Activated T-cell treated with anti-CD3 and anti-CD28 coated beads for 48 hours (primary cell): ENCODE measurements at places on chromosomes 13 and 19.
A peak's percentile ranks its signal among the peaks of the same experiment; 100 is the strongest.

GRCh38 chr19:19305696-19306095 lies 14.6 kb downstream of the SUGP1 start:
- no peak for DNase-seq

DNA sequence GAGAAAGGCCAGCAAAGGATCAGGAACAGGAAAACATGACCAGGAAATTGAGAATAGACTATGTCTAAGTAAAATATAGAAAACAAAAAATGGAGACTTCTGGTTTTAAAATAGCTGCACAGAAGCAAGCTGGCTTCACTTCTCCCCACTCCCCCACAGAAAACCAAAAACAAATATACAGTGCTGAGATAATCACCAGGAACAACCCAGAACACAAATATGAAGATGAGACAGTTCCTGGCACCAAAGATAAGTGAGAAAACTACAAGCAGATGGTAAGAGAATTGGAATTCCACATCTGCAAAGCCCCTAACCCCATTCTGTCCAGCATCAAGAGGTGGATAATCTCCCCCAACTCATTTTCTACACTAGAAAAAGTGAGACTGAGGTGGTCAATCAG lies 397.7 kb downstream of the SUCLA2 start:
- DNase-seq, result no peak

DNA sequence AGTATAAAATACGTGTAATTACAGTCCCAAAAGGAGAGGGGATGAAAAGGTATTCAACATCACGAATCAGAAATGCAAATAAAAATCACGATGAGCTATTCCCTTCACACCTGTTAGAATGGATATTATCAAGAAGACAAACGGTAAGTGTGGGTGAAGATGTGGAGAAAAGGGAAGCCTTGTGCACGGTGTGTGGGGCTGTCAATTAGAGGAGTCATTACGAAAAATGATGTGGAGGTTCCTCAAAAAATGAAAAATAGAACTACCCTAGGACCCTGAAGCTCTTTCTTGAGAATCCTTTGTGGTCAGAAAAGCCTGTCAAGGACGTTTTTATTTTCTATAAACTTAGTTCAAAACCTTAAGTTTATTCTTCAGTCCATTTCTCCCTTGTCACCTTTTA lies 19.4 kb downstream of the NLRP11 start:
- no peak for DNase-seq

GRCh38 chr19:11092181-11092538 lies 2.9 kb downstream of the LDLR start:
- DNase-seq, result no peak

- DNase-seq, result peak; percentile 33
These were observed 23.1 kb downstream of the SIGLEC5 start for GRCh38 chr19:51607077-51607476.

DNA sequence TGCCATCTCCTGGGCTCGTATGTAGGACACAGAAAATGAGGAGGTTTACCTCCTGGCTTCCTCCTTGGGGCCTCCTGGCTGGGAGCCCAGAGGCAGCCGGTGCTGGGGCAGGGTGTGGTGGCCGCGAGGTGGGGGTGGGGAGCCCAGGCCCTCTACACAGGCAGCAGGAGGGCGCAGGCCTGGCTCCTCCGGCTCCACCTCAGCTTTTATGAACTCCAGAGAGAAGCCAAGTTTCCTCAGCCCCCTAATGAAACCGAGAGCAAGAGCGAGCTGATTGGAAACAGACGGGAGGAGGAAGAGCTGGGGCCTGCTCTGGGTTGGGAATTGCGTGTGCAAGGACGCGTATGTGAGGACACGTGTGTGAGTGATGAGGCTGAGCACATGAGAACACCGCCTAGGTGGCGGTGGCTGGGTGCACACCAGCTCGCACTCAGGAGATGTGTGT lies 23.1 kb downstream of the LYL1 start:
- DNase-seq, result no peak
